Stimulated activated CD8-positive, alpha-beta memory T cell treated with anti-CD3 and anti-CD28 coated beads, Interleukin-4, amount 100 ng/mL, for 1 hour (primary cell): ENCODE measurements at places on chromosomes 11 and 22.

- DNase-seq = no peak
Observed at GRCh38 chr11:76190376-76190775, 15.9 kb downstream of the WNT11 start.

- no peak for DNase-seq
Observed at GRCh38 chr11:114880442-114880841, 202.1 kb downstream of the NXPE2 start.

DNA sequence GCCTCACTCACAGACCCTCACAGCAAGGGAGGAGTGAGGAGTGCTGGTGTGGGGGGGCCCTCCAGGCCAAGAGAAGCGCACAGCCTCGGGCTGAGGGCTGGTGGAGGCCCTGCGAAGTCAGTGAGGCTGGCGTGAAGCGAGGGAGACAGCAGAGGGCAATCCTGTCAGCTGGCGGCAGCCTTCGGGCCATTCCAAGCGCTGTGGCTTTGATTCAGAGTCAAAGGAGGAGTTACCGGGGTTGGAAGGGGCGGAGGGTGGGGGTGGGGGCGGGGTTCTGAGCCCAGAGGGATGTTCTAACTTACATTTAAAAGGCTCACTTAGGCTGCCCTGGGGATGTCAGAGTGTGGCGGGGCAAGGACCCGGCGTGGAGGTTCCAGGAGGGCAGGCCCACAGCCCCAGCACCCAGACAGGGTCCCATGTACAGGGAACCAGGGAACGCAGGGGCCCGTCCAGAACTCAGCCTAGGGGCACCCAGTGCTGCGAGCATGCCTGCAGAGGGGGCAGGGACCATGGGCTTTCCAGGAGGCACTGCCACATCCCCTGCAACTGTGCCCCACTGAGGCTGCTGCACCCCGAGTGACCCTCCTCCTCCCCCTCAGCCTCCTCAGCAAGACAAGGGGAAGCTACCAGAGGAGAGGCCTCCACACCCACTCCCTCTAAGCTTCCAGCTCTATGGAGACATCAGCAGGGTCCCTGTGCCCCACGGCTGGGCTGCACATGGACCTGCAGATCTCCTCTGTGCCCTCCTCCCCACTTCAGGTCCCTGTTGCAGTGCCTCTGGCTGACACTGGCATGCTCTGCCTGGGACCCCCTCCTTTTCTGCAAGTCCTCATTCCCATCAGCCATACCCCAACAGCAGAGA lies 39.7 kb upstream of the TTLL12 start:
- no peak for DNase-seq

DNA sequence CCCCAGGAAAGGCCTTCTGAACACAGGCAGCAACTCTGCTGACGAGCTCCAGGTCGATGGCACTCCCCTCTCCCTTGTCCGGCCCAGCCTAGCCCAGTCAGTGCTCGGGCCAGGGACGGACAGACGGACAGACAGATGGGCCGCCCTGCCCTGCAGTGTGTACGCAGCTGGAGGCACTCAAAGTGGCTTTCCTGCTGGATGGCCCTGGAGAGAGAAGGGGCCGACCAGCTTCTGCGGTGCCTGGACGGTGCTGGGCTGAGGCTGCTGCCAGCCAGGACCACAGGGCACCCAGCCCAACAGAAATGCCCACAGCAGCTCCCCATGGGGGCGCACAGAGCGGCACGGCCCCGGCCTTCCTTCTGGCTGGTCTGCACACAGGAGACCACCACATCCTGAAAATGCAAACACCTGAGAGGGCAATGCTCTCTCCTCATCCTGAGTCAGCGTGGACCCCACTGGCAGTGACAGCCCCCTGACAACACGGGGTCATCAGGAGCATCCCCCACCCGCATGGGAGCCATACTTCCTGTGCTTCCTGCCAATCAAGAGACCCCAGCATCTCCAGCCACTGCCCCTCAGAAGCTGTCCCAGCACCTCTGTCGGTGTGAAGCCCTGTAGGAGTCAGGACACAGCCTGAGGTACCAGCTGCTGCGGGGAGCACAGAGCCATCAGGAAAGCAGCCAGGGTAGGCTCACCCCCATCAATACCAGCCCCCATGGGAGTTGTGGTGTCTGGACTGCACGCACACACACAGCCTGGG lies 692 bp upstream of the MOB2 start:
- no peak for DNase-seq

GRCh38 chr22:24156913-24157821 lies 24.1 kb upstream of the SUSD2 start:
- peak; percentile 77 for DNase-seq

GRCh38 chr11:116960930-116961329 lies 123.5 kb upstream of the APOA1 start:
- DNase-seq = no peak

GRCh38 chr11:64876835-64877341 lies 1.5 kb downstream of the EHD1 start:
- DNase-seq = no peak

- DNase-seq = no peak
Observed at GRCh38 chr22:22897091-22897490, 9.5 kb downstream of the IGLL5 start.

DNA sequence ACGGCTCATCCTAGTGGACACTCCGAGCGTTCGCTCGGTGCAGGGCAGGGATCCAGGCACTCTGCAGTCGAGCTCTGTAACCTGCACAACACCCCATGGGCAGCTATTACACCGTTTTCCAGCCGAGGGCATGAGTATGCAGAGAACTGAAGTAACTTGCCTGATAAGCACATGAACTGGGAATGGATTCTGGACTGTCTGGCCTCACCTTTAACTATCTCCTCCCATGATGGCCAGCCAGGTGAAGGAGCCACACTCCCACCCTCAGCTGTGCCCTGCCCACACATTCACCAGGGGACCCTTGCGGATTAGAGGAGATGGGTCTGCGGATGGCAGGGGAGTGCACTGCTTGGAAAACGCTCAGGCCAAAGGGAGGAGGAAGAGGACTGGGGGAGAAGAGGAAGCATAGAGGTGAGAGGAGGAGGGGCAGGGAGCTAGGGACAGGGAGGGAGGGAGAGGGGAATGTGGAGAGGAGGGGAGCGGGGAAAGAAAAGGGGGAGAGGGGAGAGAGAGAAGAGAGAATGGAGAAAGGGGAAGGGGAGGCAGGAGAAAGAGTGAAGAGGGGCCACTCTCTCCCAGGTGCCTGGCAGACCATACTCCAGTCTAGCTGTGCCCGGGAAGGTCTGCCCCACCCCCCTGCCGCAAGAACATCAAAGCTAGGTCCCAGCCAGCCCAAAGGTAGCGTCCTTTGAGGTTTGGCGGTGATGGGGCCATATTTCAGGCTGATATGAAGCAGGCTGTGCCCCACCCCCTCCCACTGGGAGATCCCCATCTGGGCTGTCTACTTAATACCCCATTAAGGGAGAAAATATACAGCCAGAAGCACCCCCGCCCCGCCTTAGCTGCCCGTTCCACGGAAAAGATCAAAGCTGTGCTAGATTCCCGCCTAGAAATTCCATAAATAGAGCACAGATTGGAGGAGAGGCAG lies 33.2 kb upstream of the TCF20 start:
- DNase-seq = no peak
